ENCODE measurements at places on chromosomes 11 and 22.
A peak's percentile ranks its signal among the peaks of the same experiment; 100 is the strongest.

- peak; percentile 12 for DNase-seq
Measured at GRCh38 chr22:22728382-22728781, 84.0 kb downstream of the GGTLC2 start.

- no peak for DNase-seq
Measured at GRCh38 chr11:44708009-44708408, 18.8 kb upstream of the TSPAN18 start.

- no peak for DNase-seq
Measured at GRCh38 chr11:75240311-75241035, at the start of gene TPBGL. TPBGL (plus strand) TSS chr11:75240774; CDS start chr11:75241050, 276 bp downstream.

DNA sequence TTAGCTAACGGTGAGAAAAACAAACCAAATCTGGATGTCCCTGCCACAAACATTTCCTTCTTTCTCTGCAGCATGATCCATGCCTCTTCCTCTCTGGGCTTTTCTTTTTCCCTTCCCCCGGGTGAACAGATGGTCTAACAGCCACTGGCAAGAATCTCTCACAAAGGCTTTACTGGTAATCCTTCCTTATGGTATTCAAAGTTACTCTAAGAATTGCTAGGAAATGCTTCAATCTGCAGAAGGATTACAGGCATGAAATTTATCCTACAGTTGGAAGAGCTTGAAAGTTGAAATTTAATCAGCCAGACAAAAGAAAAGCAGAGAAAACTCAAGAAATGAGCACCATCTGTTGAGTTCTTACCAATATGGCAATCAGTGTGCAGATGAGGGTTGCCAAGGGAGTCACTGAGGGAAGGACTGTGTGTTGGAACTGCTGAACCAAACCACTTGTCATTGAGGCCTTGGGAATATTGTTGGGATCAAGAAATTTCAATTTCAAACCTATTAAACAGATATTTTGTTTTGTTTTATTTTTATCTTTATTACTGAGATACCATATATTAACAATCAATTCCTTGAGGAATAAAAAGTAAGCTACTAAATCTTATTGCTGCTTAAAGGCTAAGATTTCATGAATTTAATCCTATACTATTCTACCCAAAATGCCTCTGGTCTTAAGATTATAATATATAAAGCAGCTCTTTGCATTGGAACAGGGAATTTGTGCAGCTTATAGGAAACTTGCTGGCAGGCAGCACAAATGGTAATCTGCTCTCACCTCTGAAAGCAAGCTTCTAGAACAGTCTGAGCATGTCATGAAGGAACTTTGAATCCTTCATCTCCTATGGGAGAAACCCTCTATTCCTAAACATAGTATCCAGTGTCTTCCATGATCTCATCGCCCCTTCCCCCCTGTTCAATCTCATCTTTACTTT lies 29.7 kb upstream of the NDUFC2 start:
- DNase-seq, result no peak

- DNase-seq, result peak; percentile 75
Measured at GRCh38 chr11:102390667-102391465, 43.9 kb downstream of the BIRC2 start.

- DNase-seq, result no peak
Measured at GRCh38 chr22:50536226-50536625, 6.4 kb upstream of the TYMP start.

- no peak for DNase-seq
Measured at GRCh38 chr22:48258811-48259210, 1496.4 kb downstream of the TBC1D22A start.

DNA sequence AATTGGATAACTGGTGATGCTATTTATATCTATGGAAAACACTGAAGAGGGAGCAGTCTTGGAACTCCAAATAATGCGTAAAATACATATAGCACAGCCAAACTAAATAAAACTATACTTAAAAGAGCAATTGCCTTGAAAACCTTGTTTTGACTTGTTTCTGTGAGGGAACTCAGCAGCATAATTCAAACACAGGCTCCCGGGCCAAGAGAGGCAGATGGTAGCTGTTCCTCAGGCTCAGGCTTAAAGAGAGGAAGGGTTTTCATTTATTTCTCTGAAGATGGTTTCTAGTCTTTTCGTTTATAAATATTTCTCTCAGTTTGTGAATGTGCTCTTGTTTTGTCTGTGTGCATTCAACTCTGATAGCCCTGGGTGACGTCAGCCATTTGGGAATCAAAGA lies 82.4 kb downstream of the FANCF start:
- no peak for DNase-seq

DNA sequence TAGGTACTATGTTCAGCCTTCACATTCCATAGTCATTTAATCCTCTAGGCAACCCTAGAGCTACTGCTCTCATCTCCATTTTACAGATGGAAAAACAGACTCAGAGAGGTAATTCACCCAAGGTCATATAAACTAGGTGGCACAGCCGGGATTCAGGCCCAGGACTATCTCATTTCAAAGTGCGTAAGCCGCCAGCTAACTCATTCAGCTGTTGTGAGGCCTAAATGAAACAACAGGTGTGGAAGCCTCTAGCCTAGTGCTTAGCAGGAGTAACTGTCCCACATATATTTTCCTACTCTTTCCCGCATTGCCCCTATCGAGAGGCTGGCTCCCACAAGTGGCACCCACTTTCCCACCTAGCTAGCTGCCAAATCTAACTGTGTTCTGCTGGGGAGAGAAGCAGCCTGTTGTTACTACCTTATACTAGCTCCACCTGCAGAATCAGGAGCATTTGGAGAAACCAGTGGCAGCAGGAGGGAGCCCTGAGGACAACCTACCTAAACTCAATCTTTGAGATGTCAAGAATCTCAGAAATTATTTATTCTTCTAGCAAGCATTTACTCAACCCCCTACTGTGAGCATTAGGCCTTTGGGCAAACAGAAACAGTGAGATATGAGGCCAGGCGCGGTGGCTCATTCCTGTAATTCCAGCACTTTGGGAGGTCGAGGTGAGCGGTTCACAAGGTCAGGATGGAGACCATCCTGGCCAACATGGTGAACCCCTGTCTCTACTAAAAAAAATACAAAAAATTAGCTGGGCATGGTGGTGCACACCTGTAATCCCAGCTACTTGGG lies 20.9 kb downstream of the PRG3 start:
- DNase-seq, result no peak

DNA sequence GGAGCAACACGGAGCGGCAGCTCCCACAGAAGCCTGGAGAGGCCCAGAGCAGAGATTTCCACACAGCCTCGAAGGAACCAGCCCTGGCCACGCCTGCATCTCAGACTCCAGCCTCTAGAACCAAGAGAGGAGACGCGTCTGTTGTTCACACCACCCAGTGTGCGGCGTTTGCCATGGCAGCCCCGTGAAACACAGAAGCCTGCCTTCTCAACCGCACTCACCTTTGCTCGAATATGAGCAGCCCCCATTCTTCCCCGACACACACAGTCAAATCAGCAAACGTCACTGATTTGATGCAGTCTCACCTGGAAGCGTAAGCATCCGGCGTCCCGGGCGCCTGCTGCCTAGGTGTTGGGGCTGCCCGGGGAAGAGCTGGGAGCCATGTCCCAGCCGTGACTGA lies 14.2 kb upstream of the TALDO1 start:
- no peak for DNase-seq

GRCh38 chr22:32584650-32585049 lies 110.0 kb downstream of the FBXO7 start:
- DNase-seq, result no peak
